ENCODE measurements at places on chromosomes 2 and 18.

GRCh38 chr2:231925303-231926179 lies 655 bp downstream of the NPPC start:
- DNase-seq: no peak

GRCh38 chr2:161308178-161308955 lies at the start of gene PSMD14:
Gene PSMD14, plus strand, starts transcription at chr2:161308425. Its CDS starts 10,401 bp downstream, at chr2:161318826.
- DNase-seq: peak; percentile 62

- DNase-seq: no peak
Observed at GRCh38 chr18:9557250-9557943, 57.0 kb downstream of the PPP4R1 start.

GRCh38 chr2:172739661-172740266 lies 4.1 kb downstream of the RAPGEF4 start:
- no peak for DNase-seq

GRCh38 chr18:52140986-52141385 lies 199.0 kb upstream of the DCC start:
- no peak for DNase-seq

DNA sequence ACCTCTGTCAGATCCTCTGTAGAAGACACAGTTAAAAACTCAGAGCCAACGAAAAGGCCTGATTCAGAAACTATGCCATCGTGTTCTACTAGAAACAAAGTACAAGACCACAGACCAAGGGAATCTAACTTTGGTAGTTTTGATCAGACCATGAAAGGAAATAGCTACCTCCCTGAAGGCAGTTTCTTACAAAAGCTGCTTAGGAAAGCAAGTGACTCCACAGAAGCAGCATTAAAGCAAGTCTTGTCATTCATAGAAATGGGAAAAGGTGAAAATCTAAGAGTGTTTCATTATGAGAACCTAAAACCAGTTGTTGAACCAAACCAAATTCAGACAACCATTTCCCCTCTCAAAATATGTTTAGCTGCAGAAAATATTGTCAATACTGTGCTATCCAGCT lies 58.2 kb downstream of the FSIP2 start:
- no peak for DNase-seq

GRCh38 chr2:20423359-20423758 lies 23.5 kb upstream of the RHOB start:
- DNase-seq: no peak

GRCh38 chr2:158999458-158999857 lies 31.0 kb downstream of the TANC1 start:
- no peak for DNase-seq

- DNase-seq: no peak
Observed at GRCh38 chr18:48590678-48591077, 51.8 kb downstream of the CTIF start.

- no peak for DNase-seq
Observed at GRCh38 chr18:74244554-74244953, 47.2 kb downstream of the CYB5A start.

DNA sequence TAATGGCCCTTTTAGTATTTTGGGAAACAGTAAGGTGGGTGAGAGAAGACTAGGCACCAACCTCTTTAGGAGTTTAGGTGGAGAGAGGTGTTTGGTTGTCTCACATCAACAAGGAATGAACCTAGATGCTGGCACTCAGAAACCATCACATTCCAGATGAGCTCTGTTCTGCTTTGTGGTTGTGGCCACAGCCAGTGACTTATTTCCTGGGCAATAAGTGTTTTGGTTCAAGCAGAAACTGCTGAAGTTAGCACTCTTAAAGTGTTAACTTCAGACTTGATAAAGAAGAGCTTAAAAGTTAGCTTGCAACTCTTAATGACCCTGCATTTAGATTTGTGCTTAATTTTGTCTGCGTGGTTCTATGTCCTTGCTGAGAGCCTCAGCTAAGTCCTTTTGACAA lies 929.2 kb downstream of the SLC4A3 start:
- DNase-seq: no peak

DNA sequence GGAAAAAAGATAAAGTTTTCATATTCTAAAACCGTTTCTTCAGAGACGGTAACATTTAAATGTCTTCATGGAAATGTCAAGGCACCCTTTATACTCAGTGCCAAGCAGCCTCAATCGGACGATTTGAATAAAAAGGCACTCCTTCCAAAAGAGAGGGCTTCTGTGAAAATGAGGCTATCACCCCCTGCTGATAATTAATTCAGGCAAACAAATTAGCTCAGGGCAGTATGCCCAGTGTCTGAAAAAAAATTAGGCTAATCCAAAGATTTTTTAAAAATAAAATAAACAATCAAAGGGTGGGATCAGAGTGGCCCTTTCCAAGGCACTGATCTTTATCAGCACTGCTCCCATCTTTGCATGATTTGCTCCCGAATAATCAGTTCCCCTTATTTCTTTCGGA lies 151.0 kb upstream of the PID1 start:
- no peak for DNase-seq

DNA sequence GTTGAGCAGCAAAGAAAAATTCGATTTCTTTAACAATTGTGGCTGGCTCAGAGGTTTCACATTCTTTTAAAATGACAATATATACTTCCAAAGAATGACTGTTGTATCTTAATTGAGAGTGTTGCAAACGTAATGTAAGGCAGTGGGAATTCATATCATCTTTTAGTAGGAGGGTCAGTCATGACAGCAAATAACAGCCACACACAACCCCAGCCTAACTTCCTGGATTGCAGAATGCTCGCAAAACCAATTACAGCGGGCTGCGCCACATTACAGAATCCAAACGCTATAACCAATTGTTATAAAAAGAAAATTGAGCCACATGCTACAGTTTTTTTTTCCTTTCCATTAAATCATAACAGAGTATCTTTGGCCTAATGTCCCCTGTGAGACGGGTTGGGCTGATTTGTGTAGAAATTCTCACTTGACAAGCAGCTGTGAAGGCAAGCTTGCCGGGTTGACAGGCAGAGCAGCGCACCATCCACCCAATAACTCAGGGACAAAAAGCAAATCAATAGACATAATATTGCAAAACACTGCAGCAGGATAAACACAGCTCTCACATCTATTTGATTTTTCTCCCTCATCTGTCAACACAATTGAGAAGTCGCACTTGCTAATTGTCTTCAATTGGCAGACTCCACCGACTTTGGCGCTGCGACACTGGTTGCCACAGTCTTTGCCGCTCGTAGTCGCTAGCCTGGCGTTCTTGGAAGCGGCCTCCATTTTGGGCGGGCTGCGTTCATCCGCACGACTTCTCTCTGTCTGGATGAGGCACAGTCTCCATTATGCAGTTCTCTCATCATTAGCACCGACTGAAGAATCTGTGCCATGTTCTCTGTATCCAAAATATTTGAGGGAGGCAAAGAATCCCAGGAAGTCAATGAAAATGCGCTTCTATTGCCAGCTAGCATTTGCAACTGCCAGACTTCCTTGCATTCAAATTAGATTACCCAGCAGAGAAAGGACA lies 95.0 kb upstream of the CCDC68 start:
- no peak for DNase-seq

- no peak for DNase-seq
Observed at GRCh38 chr18:36718705-36719328, 110.0 kb downstream of the TPGS2 start.

- DNase-seq: no peak
Observed at GRCh38 chr2:68645523-68645922, 2.1 kb downstream of the PROKR1 start.

GRCh38 chr2:112129060-112129459 lies 9.1 kb upstream of the FBLN7 start:
- no peak for DNase-seq

- DNase-seq: no peak
Observed at GRCh38 chr2:110997331-110998045, 123.2 kb upstream of the BCL2L11 start.

- DNase-seq: no peak
Observed at GRCh38 chr2:235685024-235685721, 191.3 kb downstream of the AGAP1 start.

GRCh38 chr2:28545590-28546200 lies 49.8 kb downstream of the PLB1 start:
- DNase-seq: no peak

- DNase-seq: no peak
Observed at GRCh38 chr2:132549935-132550670, 119.9 kb downstream of the LYPD1 start.

- no peak for DNase-seq
Observed at GRCh38 chr2:65477590-65477989, 45.2 kb upstream of the SPRED2 start.

DNA sequence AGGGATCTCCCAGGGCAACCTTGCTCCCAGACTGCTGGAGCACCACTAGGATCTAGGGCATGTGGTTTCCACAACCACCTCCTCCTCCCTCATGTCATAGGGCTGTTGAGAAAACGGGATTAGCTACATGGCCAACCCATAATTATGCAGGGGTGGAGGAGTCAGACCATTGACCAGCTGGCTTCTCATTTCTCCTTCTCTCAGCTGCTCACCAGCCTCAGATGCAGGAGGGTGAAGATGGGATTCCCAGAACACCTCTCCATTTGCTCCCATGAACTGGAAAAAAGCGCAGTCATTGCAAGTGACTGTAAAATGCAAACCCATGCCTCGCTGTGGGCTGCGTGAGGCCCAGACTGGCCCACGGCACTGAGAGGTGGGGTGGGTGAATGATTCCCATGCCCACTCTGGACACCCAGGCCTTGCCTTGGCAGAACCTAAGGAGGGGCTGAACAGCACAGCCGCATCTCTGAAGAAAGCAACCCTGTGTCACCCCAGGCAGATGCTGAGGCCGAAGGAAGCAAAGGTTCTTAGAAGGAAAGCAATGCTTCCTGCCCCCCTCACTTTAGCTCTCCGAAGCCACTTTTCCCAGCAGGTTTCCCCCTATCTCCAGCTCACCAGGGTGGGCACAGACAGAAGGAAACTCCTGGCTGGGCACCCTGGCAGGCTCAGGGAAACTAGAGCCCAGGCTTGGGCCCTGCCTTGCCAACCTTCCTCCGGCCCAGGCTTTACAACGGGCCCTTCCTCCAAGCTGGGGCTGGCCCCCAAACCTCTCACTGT lies 69.6 kb upstream of the RTN4 start:
- no peak for DNase-seq

Measured in SIG-M5 (cell line).